GM12892 (cell line): ENCODE measurements at places on chromosomes 3 and 15.
A peak's percentile ranks its signal among the peaks of the same experiment; 100 is the strongest.

DNA sequence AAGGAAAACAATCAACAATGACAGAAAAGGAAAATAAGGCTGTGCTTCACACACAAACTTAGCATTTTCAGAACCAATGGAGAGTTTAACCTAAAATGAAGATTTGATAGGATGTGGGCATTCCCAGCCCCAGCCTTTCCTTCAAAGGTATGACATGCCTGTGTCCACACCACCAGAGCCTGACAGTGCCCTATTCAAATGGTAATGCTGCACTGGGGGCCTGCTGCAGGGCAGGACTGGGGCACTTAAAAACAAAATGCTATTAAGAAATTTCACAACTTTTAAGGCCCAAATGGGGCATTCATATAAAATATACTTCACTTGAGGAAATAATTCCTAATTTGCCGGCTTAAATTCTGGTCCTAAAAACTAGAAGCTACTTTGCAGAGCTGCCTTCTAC lies 30.9 kb upstream of the TKT start:
- no peak for DNase-seq

DNA sequence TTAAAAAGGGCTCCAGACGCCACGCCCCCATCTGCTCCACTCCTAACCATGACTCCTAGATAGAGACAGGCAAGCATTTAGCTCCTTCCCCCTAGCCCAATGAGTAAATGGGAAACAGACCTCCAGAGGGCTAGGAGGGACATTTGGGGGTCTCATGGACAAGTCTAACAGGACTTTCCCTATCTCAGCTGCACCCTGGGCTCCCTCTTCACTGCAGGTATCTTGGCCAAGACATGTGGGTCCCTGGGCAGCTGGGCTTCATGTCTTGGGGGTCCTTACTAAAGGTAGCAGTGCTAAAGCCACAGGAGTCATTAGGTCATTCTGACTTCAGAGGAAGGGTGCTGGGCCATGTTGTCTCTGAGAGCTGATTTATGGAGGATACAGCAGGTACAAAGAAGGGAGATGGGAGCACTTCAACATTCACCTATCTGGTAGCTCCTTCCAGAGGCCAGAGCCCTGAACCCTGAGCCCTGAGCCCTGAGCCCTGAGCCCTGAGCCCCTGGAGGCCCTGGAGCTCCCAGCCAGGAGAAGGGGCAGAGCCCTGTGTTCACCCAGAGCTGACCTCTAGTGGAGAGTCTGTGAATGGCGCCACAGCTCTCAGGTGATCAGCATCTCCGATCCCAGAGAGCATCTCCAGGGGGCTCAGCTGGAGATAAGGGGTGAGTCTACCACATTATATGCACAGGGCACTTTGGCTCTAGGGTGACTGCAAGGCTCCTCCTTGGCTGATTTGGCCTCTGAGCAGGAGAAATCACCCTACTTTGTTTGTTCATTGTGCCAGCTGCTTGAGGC lies 40.1 kb upstream of the EPHB1 start:
- peak; percentile 38 for DNase-seq

DNA sequence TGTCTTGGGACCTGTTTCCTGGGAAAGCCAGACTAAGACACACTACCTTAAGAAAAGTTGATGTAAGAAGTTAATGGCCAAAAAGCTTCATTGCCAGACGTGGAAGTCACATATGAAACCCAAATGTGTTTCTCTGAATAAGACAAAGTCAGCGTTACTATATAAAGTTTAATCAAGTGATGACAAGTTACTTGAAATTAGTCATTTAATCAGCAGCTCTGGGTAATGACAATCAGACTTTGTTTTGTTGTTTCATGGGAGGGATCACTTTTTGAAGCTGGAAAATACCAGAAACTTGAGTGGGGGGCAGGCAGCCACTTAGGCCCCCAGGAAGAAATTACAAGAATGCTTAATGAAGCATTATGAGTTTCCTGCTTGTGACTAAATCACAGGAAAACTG lies 218.6 kb downstream of the PTPRG start:
- DNase-seq, result no peak

DNA sequence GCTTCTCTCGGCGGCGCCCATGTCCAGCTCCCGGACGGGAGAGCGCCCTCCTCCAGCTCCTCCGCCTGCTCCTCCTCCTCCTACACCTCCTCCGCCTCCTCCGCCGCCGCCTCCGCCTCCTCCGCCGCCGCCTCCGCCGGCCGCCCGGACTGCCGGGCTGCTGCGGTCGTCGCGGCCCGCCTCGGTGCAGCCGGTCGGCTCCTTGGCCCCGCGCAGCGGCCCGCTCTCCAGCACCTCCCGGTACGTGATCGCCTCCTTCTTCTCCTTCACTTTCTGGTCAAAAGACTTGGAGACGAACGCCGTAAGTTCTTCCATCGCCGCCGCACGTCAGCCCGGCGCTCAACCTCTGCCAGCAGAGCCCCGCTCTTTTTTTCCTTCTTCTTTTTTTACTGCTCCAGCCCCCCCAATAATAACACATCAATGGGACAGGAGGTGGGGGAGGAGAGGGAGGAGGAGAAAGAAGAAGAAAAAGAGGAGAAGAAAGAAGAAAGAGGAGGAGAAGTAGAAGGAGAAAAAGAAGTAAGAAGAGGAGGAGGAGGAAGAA lies 438 bp downstream of the SHOX2 start:
- no peak for DNase-seq

DNA sequence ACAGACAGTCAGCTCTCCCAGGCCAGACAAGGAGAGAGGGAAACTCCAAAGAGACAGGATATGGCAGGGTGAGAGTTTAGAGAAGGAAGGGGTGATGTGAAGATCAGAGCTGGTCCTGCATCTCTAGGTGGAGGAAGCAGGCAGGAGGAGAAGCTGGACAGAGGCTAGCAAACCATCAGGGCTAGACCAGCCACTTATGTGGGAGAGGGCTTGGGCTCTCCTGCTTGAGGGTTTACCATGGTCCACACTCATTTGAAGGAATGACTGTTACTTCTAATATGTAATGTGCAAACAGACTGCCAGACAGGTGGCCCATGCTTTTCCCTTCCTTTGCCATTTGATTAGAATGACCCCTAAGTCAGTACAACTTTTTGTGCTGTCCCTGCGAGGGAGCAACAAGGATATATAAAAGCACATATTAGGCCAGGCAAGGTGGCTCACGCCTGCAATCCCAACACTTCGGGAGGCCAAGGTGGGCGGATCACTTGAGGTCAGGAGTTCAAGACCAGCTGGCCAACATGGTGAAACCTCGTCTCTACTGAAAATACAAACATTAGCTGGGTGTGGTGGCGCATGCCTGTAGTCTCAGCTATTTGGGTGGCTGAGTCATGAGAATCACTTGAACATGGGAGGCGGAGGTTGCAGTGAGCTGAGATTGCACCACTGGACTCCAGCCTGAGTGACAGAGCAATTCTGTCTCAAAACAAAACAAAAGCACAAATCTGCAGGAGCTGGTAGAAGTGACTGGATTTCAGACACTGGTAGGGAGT lies 41.0 kb upstream of the MANF start:
- no peak for DNase-seq

- no peak for DNase-seq
Observed at GRCh38 chr3:167772992-167773391, 37.5 kb downstream of the SERPINI1 start.

DNA sequence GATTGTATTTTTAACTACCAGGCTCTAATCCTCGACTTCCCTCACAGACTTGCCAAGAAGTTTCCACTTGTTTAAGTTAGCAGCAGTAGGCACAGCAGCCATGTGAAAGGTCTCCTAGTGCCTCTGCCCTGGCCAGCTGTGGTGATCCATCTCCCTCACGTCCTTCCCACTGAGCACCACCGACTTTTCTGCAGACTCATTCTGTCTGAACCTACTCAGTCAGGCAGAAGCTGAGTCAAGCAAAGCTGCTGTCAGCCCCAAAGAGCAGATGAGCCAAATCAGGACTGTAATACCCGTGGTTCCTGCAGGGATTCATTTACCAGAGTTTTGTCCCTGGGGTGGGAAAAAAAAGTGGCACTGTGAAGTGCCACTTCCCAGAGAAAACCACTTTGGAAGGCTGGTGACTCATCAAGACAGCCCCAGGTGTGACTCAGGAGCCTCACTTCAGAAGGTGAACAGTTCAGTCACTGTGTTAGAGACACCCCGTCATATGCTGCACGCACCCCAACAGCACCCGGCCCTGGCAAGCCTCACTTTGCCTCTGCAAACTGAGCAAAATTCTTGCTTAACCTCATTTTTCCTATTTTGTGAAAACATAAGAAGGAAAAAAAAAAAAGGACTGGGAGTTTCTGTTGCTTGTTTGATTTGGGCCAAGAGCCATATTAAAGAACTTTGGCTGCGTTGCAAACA lies 76.0 kb downstream of the WWTR1 start:
- DNase-seq, result no peak

- DNase-seq, result no peak
Observed at GRCh38 chr3:188778091-188778852, 393.5 kb upstream of the TPRG1 start.

DNA sequence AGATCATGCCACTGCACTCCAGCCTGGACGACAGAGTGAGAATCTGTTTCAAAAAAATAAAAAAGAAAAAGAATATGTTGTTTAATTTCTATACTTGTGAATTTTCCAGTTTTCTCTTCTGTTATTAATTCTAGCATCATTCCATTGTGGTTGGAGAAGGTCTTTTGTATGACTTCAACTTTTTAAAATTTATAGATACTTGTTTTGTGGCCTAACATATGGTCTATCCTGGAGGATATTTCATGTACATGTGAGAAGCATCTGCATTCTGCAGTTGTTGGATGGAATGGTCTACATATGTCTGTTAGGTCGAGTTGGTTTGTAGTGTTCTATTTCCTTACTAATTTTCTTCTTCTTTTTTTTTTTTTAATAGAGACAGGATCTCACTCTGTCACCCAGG lies 35.6 kb downstream of the MAP1A start:
- DNase-seq, result no peak

DNA sequence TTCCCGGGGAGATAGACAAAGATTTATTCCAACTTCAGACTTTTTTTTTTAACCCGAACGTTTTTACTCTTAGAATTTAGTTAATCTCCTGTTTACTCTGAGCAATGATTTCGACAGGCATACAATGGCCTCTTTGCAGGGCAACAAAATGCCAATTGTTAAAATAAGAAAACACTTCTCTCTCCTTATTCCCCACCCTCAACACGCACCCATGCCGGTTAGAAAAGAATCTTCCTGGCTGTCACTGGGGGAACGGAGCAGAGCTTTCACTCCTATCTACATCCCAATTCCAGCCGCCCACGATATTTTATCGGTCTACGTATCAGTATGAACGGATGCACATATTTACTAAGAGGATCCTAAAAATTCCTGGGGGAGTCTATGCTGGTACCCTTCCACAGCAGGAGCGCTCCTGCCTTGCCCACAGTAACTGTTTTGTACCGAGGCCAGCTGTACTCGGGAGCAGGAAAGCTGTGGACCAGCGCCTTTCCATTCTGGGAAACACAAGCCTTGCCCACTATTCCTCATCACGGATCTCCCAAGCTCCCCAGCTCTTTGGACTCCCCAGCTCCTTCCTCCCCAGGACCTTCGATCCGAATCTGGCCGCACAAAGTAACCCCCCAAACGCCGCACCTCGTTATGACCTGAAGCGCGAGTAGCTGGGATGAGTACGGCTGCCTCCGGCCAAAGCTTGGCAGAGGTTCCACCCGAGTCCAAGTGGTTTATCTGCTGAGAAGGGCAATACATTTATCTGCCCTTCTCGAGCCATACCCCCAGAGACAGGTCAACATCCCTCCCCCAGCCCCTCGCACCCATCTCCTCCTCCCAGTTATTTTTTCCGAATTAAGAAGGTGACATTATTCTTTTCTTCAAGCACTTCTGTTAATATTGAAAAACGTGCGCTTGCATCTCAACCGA lies 2.2 kb upstream of the FOXB1 start:
- no peak for DNase-seq

DNA sequence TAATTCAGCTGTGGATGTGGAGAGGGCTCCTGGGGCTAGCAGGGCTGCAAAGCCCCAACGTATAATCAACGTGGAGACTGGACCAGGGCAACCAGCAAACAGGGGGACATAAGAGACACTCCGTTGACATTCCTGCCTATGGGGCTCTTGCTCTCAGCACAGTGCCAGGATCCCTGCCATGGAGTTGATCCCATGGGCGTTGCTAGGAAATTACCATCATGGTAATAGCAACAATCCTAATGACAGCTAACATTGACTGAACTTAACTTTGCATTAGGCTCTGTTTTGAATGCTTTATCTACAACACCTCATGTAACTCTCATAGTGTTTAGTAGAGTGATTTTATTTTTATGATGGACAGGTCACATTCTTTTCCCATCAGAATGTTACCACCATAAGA lies 16.9 kb downstream of the GASK1A start:
- DNase-seq, result no peak

DNA sequence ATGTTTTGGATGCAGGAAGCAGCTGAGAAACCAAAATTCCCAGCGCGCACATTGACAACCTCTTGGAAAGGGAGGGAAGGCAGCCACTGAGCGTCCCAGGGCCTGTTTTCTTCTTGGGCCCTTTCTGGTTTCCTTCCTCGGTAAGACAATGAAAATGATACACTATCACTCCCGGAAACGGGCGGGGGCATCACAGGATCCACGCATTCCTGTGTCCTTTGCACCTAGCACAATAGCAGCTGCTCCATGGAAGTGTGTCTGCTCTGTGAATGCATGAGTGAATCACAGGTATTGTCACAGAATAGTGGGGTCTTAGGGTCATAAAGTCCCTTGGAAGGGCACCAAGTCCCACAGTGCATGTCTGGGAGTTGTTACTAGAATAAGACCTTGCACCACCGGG lies 6.3 kb upstream of the ITPKA start:
- no peak for DNase-seq

GRCh38 chr3:24185738-24186384 lies 240.8 kb downstream of the NR1D2 start:
- DNase-seq, result peak; percentile 12

DNA sequence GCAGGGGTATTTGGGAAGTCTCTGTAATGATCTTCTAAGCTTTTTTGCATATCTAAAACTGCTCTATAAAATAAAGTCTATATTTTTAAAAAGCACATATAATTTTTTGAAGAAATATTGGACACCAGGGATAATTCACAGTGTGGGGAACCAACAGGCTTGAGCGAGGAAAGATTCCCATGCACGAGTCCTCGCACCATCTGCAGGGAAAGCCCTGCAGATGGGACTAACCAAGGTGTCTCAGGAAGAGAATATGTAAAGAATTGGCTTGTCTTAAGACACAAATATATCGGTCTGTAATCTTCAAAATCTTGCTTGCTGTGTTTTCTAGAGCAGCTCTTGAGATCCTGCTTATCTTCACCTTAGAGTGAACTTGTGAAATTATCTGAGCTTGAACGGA lies 77.2 kb upstream of the SEMA6D start:
- DNase-seq, result no peak

- DNase-seq, result no peak
Observed at GRCh38 chr3:67018105-67018788, 20.1 kb downstream of the KBTBD8 start.

DNA sequence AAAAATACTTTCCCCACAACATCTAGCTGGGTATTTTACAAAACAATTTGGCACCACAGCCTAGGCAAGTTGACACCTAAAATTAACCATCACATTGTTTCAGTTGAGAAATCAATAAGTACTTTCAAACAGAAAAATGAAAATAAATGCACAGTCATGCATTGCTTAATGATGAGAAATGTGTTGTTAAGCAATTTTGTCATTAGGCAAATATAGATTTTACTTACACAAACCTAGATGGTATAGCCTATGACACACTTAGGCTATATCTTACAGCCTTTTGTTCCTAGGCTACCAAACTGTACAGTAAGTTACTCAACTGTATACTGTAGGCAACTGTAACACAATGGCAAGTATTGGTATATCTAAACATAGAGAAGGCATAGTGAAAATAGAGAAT lies 608.6 kb upstream of the BCHE start:
- no peak for DNase-seq
